ENCODE measurements at places on chromosomes 1 and 21.

- no peak for DNase-seq
Observed at GRCh38 chr1:35535243-35535642, 22.0 kb downstream of the KIAA0319L start.

DNA sequence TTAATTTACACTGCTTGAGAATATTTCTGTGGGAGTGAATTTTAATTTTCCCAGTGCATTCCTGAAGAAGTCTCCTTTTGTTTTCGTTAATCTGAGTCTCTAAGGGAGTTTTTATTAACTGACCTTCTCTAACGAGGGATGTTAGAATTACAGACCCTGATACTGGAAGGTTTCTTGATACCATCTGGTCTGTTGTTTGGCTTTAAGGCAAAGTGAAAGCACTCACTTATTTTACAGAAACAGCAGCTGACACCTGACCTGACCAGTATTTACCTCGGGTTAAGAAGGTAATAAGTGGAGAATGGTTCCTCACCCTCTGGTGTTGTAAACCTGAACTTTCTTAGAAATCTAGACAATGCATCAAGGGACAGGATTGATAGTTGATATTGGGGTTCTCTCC, 12.4 kb downstream of the CDC14A start:
- peak; percentile 40 for DNase-seq

DNA sequence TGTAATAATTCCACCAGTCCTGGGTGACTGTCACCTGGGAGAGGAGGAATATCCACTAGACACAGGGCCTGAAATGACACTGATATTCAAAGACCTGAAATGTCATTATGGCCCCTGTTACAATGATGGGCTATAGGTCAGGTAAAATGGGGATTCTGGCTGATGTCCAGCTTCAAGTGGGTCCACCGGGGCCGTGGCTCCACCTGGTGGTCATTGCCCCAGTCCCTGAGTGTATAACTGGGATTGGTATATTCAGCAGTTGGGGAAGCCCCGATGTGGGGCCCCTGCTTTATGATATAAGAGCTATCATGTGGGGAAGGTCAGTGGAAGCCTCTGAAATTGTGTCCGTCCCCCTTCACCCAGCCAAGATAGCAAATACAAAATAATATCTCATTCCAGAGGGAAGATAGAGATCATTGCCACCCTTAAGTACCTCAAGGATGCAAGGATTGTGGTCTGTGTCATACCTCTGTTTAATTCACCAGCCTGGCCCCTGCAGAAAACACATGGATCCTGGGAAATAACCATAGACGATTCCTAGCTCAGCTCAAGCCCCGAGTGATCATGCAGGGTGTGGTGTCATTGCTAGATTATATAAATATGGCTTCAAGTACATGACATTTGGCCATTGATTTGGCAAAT, 19.4 kb downstream of the PLEKHO1 start:
- DNase-seq = peak; percentile 30

GRCh38 chr1:70819785-70820184, 227.8 kb downstream of the PTGER3 start:
- DNase-seq = no peak

DNA sequence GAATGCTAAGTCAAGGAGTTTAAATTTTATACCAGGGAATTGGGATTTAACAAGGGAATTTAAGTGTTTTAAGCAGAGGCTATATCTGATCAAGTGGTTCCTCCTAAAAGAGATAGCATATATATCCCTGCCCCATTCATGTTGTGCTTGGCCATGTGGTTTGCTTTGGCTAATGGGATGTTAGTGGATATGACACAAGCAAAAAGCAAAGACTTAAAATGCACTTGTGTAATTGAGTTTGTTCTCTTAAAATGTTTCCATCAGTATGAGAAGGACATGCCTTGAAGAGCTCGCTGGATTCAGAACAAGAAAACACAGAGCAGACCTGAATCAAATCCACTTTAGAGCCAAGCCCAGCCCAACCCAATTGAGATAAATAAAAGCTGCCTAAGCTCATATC, 22.4 kb downstream of the C1orf87 start:
- DNase-seq = no peak

DNA sequence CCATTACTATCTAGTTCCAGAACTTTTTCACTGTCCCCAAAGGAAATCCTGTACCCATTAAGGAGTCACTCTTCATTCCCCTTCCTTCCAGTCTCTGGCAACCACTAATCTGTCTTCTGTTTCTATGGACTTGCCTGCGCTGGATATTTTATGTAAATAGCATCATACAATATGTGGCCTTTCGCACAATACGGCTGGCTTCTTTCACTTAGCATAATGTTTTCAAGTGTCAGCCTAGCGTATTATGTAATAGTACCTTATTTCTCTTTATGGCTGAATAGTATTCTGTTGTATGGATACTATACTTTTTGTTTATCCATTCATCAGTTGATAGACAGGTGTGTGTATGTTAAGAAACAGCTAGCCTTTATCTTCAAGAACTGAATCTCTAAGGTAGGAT, 14.3 kb downstream of the ATF3 start:
- no peak for DNase-seq

DNA sequence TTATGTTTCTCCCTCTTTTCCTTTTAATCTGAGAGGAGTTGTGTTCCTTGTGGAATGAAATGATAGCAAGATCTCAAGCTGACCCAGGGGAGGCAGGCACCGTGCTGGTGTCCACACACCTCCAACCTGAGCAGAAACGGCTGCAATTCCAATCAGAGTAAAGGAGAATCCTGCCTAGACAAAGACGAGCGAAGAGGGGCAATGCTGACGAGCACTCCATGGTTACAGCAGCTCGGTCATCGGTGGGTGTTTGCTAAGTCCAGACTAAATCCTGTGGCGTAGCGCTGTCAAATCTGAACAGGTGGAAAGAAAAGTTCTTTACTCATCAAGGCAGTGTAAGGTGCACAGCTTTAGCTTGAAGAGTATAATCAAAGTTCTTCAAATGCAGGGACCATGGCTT, 74.8 kb downstream of the PLD5 start:
- DNase-seq = no peak

- no peak for DNase-seq
Observed at GRCh38 chr1:231177936-231178335, 16.1 kb downstream of the TRIM67 start.

DNA sequence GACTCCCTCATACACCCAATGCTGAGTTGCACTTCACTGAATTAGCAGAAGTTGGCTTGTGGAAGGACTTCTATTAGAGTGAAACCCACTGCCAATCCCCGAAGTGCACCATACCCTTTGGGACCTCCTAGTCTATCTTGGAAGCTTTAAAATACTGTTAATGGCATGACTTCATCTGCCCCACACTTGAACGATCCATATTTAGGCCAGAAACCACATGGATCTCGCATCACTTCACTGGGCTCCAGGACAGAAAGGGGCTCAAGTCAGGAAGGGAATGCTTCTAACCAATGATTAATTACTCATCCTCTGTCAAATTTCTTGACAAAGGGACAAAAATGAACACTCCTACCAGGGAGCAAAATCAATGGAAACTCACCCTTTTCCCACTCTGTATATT, 69.1 kb downstream of the BCAR3 start:
- DNase-seq = no peak

DNA sequence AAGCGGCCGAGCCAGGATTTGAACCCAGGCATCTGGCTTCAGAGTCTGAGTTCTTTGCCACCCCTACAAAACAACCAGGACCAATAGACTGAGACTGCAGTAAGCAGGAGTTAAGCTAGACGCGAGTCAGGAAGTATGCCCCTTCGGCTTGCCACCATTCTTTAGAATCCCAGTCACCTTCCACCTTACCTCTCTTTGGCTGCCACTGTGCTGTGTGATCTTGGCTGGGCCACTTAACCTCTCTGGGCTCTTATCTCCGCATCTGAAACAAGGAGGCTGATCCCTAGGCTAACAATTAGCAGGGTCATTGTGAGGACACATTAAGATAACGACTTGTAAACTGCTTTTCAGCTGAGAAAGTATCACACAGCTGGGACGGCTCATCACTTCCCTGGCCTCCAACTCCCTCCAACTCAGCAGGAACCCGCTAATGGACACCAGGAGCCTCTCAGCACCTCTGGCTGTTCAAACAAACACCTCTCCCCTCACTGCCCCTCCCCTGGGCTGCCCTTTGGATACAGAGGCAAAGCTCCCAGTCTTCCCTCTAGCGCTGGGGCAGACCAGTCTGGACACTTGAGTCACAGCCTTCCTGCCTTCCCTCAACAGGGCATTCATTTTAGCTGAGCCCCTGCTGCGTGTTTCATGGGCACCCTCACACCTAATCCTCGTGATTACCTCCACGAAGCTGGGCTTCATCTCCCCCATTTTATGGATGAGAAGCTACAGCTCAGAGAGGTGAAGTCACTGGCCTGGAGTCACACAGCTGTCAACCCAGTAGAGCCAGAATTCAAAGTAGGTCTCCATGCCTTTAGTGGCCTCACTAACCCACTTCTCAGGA, 83.2 kb downstream of the CAMK2N1 start:
- DNase-seq = no peak

DNA sequence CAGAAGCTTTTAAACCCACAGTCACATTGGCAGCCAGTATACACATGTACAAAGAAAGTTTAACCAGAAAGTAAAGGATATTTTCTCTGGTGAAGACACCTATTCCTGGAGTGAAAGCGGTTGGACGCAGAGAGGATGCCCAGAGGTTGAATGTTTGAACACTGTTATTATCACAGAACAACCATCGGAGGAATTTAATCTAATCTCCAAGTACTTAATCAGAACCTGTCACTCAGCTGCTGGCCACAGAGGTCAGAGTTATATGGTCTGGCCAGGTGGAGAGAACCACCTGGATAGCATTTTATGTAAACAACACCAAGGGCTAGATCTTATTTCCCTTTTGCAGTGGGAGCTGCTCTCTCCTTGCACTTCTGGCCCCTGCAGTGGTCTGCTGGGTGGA, 29.4 kb downstream of the SPATA46 start:
- no peak for DNase-seq

DNA sequence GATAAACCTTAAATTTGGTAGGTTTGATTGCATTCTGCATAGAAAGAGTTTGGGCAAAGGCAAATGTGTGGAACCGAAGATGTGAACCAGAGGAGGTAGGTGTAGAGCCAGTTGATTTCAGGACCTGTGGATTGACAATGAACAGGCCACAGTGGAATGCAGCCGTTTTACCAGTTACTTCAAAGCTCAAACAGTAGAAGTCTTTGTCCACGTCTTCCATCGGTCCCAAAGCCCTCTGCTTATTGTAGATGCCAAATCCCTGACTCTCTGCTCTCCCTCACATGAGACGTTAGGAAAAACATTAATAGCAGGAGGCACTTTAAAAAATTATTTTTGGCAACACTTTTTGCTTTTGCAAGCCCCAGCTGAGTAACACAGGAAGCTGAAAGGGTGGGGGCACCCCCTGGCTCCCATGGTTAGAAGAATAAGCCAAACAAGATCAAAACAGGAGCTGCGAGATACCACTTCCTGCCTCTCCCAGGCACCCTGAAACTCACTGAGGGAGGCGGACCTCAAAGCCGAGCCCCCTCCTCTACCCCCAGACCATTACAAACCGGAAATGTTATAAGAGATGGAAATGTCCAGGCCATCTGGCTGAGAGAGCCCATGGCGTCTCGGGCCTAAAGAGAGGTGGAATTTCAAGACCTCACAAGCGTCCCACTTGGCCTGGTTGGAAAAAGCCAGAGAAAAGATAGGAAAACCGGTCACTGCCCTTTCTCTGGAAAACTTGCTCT, 13.5 kb downstream of the TRAF3IP3 start:
- DNase-seq = peak; percentile 80

- no peak for DNase-seq
Observed at GRCh38 chr1:17188889-17189631, 15.9 kb upstream of the PADI1 start.

DNA sequence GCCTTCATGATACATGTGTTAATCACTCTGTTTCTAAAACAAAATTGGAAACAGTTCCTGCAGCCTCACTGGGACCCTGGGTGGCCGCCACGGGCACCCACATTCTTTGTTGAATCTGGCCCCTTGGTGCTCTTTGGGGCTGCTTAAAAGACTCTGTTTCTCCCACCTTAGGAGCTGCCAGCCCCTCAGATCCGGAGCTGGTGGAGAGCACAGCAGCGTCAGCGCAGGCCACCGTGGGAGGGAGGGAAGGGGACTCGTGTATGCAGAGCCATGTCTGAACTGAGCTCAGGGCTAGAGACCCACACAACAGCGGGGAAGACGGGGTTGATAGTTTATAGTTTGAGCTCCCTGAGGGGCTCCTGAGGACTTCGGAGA, 121.2 kb downstream of the CNIH3 start:
- no peak for DNase-seq

DNA sequence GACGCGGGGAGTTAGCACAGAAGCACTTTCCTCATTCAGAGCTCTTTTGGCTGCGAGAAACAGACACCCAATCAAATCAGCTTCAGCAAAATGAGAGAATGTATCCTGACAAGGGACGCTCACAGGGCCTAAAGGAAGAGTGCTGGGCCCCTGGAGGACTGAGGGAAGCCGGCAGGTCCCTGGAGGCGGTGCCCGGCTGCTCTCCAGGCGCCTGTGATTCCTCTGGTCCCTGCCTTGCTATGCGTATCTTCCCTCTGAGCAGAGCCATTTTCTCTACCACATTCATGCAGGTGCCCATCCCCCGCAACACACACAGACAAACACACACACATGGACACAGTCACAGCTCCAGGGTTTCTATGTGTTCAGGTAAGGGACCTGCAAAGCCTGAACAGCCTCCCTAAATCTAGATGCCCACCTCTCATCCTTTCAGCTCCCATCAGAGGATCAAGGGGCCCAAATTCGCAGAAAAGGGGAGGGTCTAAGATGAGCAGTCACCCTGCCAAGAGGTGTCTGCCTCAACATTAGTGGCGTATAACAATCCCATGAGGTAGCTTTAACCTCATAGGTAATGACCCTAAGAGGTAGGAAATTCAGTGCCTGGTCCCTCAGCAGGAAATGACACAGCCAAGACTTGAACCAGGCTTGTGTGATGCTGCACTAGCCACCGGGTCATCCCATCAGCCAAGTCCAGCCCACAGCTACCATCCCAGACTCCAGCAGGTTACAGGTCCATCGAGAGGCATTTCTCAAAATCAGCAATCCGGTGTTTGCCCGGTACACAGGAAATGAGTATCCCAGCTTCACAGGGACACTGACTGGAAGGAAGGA, 29.0 kb downstream of the PTAFR start:
- DNase-seq = no peak

GRCh38 chr1:153519242-153519641, 16.5 kb downstream of the S100A6 start:
- no peak for DNase-seq

GRCh38 chr1:247173431-247173830, 1.6 kb upstream of the ZNF124 start:
- DNase-seq = no peak

DNA sequence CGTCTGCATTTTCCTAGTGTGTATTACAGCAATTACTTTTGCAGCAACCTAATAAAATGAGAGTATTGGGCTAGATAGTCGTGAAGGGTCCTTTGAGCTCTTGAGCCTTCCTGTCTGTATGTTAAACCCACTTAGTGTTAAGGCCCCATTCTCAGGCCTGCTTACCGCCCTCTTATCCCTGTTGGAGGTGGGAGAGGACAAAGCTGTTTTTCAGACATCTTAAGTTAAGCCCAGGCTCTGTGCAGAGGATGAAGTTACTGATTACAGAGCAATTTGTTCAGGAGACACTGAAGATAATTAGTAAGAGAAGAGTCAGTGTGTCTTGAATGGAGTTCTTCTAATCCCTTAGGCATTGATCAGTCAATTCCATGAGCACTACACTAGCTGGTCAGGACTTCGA, 114.6 kb downstream of the UCK2 start:
- no peak for DNase-seq
